Myometrial cell (primary cell): ENCODE measurements at places on chromosomes 16 and 17. TPM values are rescaled to one million over a fixed set of nuclear protein-coding genes. Genes with fewer than 3 reads are reported as not detected.

GHDC gene
- total RNA-seq, result 15.2 and 34.3 TPM in 2 replicates

C1QTNF8 gene
- not detected in 2 replicates for total RNA-seq

KRT34 gene
- total RNA-seq, result 115 and 121 TPM in 2 replicates

SARM1 gene
- 4.6 and 5.8 TPM in 2 replicates for total RNA-seq

SLC6A4 gene
- total RNA-seq, result not detected in 2 replicates

CIITA gene
- not detected in 2 replicates for total RNA-seq

PTX4 gene
- 0.58 TPM in 1 of 2 replicates, not detected in the other for total RNA-seq

HSD17B1 gene
- total RNA-seq, result 1.4 and 4.6 TPM in 2 replicates

C16orf89 gene
- 0.29 TPM in 1 of 2 replicates, not detected in the other for total RNA-seq

RGS11 gene
- total RNA-seq, result under 0.01 and 0.53 TPM in 2 replicates
